Fibroblast of villous mesenchyme (primary cell): ENCODE measurements at places on chromosomes 2 and 18. TPM values are rescaled to one million over a fixed set of nuclear protein-coding genes. Genes with fewer than 3 reads are reported as not detected.

DNA sequence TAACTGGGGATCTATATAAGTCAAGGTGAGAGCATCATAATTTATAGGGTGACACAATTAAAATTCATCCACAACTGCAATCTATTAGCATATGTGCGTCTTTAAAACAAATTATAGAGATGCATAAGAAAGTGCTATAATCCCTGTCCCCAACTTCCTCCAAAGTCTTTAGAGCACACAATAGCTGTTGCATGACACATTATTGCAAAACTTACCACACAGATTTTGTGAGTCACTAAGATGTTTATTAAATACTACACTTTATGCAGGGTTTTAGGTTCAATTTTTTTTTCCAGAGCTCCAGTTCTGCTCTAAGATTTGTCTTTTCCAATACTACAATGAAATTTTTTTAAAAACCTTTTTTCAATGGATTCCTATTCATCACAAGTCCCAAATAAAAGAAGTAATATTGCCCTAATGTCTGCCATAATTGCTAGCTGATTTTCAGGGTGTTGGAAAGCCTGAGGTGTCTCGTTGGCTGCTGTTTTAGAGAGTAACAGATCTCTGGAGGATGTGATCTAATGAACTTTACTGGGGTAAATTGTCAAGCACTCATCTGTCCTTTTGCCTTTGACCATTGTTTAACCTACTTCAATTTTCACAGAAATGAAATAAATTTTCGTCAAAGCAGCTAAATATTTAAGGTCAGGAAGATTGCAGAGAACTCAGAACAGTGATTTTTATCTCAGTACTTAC is 250.5 kb upstream of the NETO1 start:
- DNase-seq, result peak; percentile 5

Gene CCDC148
- total RNA-seq, result 0.32 and 2.6 TPM in 2 replicates

- DNase-seq, result no peak
These were observed 496.9 kb upstream of the VRK2 start for GRCh38 chr2:57549642-57550102.

- DNase-seq, result peak; percentile 56
These were observed 258.3 kb downstream of the SS18 start for GRCh38 chr18:25832001-25832604.

Gene TUBA4B
- not detected in 2 replicates for total RNA-seq

- DNase-seq, result no peak
These were observed 165.3 kb upstream of the STK17B start for GRCh38 chr2:196336715-196337114.

GRCh38 chr2:212423089-212423488 is 115.5 kb downstream of the ERBB4 start:
- DNase-seq, result no peak

DNA sequence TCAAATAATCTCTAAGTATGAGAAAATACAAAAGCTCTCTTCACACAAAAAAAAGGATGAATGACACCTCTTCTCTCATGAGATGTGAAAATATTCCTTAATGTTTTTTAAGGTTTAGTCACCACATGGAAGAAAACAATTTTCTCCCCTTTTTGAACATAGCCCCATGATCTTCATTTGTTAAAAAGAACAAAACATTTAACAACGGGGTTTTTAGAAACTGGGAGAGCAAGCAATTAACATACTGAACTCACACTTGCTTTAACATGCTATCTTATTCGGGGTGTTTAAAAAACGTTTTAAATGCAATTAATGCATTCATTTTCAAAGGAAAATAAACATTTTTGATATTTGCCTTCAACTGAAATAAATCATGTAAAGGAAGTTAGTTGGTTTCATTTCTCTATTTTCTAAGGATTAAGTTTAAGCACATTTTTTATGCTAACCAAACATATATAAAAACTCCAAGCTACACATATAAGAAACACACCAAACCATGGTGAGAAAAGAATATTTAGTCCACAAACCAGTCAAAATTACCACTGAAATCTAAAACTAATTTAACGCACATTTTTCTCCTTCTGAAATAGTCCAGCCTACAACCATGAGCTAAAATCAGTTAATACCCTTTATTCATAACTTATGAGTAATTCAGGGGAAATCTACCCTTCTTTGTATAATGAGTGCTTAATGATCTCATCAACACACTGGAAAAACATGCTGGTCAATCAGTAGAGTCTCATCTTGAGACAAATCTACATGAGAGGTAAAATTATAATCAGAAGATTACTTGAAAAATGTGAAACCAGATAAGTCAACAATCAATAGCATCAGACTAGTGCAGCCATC is 8.2 kb downstream of the FBXO11 start:
- DNase-seq, result no peak

DNA sequence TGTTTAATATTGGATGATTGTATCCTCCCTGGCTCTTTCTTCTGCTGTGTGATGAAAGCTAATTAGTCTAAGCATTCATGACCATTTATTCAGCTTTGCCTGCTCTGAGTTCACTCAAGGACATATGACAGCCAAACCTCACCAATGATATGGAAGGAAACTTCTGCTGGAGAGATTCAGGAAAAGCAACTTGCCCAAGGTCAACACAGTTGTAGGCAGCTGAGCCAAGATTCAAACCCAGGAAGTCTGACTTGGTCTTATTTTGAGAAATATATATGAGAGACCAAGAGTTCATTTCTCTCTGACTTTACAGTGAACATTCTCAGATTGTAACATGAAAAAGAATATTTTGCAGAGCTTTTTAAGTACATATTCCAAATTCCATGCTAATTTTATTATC is 1588.5 kb upstream of the PIK3C3 start:
- DNase-seq, result no peak

DNA sequence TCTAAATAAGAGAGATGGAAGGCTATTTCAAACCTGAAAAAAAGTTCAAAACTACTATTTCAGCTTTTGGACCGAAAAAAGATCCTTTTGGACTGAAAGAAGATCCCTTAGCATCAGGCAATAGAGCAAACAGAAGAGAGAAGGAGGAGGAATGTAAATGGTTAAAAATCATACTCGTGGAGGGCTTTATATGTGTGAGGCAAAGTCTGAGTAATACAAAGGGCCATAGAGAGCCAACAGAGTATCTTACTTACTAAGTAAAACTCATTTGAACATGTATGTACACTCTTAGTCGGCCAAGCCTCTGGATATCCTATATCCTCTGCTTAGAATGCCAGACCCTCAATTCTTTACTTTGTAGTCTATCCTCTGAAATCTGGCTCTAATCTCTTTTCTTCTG is 55.7 kb downstream of the ITSN2 start:
- peak; percentile 16 for DNase-seq

- DNase-seq, result no peak
These were observed 138.4 kb downstream of the TFCP2L1 start for GRCh38 chr2:121146630-121147029.

Gene GKN2
- total RNA-seq, result not detected in 2 replicates

Gene KIF5C
- total RNA-seq, result under 0.01 TPM in 2 replicates

DNA sequence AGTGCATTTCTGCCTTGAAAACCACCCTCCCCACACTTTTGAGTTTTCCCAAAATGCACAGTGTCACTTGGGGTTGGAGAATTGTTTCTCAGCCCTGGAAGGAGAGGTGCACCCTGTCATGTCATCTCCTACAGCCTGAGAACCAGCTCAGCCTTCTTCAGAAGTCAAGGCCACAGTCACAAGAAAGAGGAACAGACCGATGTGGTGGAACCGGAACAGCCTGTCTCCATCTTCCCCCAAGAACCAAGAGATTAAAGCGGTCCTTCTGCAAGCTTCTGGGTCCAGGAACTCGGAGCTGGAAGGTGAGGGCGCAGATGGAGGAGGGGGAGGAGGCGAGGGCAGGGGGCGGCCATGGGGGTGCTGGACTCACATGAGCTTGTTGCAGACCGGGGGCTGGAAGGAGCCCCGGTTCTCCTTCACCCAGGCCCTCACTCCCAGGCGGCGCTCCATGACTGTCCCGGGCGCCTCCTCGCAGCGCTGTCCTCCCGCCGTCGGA is 248 bp downstream of the HAAO start:
- no peak for DNase-seq

Gene ADRA2B
- not detected in 2 replicates for total RNA-seq

GRCh38 chr2:17515652-17516051 is 2.6 kb downstream of the RAD51AP2 start:
- DNase-seq, result no peak

DNA sequence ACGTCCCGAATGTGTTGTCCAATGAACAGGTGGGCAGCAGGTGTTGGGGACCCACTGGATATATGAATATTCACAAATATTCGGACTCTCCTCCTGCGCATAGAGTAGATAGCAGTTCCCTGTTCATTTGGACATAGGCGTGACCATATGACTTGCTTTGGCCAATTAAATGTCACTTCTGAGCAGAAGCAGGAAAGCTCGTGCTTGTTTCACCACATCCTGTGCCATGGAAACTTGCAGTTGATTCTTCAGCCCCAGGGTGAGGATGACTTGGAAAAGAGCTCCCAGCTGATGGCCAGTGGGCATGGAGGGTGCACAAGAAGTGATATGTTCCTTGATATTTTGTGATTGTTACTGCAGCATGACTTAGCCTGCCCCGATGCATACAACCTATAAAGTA is 52.6 kb downstream of the PTPRM start:
- no peak for DNase-seq

Gene SULT1C4
- 0.32 and 0.43 TPM in 2 replicates for total RNA-seq

Gene HOXD13
- total RNA-seq, result 0.43 TPM in 1 of 2 replicates, not detected in the other

DNA sequence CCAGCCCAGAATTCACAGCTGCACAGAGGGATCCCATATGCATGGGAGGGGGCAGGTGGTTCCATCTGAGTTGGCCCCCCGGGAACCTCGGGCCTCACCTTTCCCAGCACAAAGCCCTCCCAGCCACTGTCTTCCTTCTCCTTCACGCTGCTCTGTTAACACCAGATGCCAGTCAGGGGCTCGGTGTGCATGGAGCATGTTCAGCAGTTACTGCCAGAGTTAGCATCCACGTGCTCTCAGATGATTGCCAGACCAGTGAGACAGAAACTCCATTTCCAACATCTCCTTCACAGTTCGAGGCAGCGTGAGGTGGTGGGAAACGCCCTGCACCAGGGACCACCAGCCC is 101.0 kb downstream of the PTGR3 start:
- DNase-seq, result no peak
